ENCODE measurements at places on chromosomes 12 and 14.

DNA sequence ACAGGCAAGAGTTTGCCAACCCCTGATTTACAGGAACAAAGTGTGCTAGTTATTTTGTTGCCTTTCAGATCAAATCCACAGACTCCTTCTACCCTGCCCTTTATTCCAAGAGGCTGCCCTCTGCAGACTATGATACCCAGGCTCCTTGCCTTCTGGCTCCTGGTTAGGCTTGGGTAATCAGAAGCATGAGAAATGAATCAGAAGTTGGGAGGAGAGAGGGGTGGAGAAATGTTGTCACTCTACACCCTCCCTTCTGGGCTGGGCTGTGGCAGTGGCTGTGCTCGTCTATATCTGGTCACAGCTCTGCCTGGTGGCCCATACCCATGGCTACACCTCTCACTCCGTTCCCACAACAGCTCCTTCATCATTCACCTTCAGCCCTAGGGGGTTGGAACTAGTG lies 204.6 kb upstream of the PLXNC1 start:
- peak; percentile 69 for DNase-seq

GRCh38 chr12:50119387-50119786 lies 7.4 kb downstream of the COX14 start:
- DNase-seq: no peak

- no peak for DNase-seq
Observed at GRCh38 chr12:108972358-108972757, 48.5 kb downstream of the SVOP start.

GRCh38 chr12:93287149-93287548 lies 90.6 kb upstream of the NUDT4 start:
- DNase-seq: no peak

DNA sequence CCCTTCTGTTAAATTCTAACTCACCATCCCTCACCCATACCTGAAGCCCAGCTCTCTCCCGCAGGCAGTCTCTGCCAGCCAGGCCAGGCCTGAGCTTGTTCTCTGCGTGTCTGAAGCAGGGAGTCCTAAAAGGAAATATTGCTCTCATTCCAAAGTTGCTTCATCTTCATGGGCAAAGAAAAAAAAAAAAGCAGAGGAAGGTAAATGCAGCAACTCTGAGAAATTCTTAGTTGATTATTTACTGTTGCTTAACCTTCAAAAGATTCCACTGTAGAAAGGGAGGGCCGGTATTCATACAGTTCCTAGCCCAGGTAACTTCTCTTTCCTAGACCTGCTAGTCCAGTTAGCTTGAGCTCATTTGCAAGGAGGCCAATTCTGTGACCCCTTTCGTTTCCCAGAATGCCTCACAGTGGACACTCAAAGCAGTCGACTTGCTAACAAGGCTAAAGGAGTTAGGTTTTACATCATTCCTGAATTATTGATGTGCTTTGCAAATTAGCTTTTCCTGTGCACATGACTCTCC lies 193.5 kb upstream of the EEA1 start:
- DNase-seq: no peak

- no peak for DNase-seq
Observed at GRCh38 chr14:35016568-35016967, 29.5 kb upstream of the FAM177A1 start.

- DNase-seq: no peak
Observed at GRCh38 chr12:121798787-121799155, 5.0 kb upstream of the SETD1B start.

DNA sequence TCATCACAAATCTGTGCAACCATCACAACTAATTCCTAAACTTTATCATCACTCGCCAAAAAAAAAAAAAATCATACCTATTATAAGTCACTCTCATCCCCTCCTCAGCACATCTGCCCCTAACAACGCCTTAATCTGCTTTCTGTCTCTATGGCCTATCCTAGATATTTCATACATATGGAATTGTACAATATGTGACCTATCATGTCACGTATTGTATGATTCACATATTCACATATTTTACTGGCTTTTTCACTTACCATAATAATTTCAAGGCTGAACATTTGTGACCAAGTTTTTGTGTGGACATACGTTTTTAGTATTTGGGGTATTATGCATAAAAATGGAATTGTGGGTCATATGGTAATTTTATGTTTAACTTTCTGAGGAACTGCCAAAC lies 400.7 kb downstream of the DAD1 start:
- no peak for DNase-seq

DNA sequence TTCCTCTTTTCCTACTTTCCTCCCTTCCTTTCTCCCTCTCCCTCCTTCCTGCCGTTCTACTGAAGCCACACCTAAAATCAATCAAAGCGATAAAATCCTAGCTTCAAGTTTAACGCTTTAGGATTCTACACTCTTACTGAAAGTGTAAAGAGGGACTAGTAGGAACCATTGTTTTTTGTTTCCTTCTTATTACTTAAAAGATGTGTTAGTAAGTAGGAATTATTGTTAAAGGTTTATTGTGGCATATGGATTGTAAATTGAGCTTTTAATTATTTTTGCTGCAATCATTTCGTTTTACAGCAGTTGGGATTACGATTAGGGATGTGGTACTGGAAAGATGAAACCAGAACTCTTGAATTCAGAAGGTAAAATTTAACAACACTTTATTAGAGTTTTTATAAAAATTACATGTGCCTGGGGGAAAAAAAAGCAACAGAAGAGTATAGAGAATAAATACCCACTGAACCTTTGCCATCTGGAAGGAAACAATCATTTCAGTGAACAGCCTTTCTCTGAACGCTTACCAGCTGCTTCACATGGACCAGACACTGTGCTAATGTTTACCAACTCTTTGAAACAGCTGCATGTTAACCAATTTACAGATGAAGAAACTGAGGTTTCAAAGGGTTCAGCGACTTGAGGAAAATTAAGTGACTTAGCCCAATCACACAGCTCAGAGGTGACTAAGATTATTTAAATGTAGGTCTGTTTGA lies 1.0 kb downstream of the PPP1R36 start:
- DNase-seq: no peak

DNA sequence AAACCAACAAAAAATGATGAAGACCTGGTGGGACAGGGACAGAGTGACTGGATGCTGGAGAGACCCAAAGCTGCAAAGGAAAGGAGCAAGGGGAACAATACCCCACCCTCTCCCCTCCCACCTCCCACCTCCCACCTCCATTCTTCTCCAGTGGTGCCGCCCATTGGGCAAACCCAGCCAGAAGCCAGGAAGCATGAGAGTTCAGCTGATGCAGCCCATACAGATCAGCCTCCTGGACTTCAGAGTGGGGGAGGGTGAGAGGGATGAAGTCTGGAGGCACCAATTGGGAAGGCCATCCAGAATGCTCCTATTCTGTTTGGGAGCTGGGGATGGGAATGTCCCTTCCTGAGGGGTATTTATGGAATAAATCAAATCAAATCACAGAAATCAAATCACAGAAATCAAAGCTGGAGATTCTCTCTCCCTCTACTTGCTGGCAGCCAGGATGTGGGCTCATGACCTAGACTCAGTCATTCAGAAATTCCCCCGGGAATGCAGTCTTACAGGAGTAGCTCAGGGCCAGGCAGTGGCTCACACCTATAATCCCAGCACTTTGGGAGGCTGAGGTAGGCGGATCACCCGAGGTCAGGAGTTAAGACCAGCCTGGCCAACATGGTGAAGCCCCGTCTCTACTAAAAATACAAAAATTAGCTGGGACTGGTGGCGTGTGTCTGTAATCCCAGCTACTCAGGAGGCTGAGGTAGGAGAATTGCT lies 31.1 kb downstream of the IRF2BPL start:
- DNase-seq: peak; percentile 37

All from fibroblast of the aortic adventitia (primary cell).